Kidney epithelial cell (primary cell): ENCODE measurements at places on chromosomes 6 and 20.
A peak's percentile ranks its signal among the peaks of the same experiment; 100 is the strongest.

DNA sequence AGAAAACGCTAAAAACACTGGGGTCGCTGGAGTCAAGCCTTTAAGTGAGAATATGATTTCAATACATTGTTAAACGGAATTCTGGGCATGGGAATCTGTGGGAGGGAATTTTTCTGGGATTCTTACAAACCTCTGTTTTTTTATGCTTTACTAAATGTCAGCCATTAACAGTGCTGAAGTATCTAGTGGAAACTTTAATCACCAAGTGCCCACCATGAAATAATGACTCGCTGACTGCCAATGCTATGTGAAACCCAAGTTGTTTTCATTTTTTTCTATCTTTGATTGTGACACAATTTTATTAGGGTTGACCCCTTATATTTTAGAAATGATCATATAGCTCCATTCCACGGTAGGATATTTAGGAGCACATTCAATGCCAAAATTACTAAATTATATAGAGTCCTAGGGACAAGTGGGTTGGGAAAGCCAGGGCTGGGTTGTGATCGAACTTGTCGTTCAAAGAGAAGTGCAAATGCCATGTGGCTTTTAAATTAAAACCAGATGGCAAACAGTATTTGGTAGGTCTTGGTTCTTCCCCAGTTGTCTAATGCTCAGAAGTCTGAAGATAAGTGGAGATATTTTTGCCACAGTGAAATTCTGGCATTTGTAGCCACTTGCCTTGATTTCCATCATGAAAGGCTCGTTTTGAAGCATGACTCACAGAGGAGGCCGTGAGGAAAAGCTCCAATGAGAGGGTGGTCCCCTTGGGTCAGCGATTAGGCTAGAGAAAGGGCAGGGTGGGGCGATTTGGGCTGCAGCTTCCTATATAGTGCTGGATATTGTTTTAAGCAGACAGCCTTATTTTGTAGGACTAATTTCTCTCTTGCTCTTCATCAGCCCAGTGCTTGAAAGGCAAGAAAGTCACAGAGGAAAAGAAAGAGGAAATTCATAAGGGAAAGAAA, 254.4 kb upstream of the JAG1 start:
- peak; percentile 61 for DNase-seq

GRCh38 chr6:30991891-30992290, 8.4 kb downstream of the MUC21 start:
- no peak for DNase-seq

DNA sequence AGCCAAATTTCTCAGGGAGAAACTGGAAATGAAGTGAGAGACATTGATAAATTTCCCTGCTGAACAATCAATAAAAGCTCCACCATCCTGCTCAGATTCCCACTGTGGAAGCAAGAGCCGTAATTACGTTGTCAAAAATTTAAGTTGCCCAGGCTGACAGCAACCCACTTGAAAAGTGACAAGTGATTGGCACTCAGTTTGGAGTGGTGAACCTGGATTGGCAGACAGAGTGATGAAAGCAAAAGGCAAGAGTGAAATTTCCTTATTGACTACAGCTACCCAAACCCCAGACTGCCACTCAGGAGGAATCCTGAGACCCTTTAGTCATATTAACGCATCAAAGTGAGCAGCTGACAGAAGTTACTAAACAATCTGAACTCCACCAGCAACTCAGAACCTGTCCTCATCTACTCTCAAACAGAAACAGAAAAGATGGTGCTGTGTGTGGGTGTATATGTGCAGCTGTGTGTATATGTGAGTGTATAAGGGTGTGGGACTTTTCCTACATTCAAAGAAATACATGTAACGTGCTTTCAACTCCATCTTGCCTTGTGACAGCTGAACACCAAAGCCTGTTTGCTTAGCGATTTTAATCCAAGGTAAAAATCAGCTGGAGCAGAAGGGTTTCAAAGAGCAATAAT, 157.4 kb downstream of the PKHD1 start:
- no peak for DNase-seq

GRCh38 chr20:2333821-2334220, 38.0 kb downstream of the TGM3 start:
- DNase-seq = no peak

DNA sequence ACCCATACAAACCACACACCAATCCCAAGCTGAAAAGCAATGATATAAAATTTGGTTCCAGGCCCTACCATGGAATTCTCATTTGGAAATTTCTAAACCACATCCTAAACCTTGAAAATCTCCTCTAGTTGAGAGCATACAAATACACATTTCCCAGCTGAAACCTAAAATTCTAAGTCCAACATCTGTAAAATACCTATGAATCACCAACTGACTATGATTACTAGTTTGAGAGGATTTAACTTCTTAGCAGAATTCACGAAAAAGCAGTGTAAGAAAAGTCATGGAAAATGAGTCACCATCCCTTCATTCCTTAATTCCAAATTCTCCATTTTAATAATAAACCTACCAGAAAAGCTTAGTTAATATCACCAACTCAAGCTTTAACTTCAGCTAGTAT, 15.4 kb downstream of the RANBP9 start:
- no peak for DNase-seq

- DNase-seq = no peak
Measured at GRCh38 chr6:99362678-99363268, 13.3 kb upstream of the FAXC start.

GRCh38 chr20:57667388-57667787, 42.4 kb downstream of the PMEPA1 start:
- no peak for DNase-seq

DNA sequence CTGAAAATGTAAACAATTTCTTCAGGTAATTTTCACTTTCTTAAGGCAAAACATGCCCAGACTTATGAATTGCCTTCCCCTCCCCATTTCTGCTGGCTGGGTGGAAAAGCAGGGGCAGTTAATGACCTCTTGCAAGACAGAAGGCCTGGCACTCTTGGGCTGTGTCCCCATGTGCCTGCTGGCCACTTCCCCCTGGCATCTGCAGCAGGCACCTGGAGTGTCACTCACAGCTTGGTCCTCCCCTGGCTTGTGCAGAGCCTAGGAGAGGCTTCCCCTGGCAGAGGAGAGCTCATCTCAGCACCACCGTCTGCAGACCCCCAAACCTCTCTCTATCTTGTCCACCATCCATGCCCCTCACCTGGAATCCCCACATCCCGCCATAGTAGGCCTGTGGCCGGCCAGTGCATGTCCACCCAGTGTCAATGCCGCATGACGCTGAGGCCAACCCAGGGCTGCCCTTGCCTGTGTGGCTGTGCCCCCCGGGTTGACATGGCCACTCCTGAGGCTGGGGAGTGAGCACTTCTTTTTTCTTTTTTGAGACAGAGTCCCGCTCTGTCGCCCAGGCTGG, 83.5 kb upstream of the SLC22A23 start:
- no peak for DNase-seq

GRCh38 chr20:10619427-10619826, 54.4 kb downstream of the JAG1 start:
- DNase-seq = peak; percentile 84

GRCh38 chr6:139776041-139776440, 401.6 kb upstream of the CITED2 start:
- no peak for DNase-seq

- DNase-seq = no peak
Measured at GRCh38 chr20:24487648-24488047, 18.2 kb downstream of the SYNDIG1 start.

DNA sequence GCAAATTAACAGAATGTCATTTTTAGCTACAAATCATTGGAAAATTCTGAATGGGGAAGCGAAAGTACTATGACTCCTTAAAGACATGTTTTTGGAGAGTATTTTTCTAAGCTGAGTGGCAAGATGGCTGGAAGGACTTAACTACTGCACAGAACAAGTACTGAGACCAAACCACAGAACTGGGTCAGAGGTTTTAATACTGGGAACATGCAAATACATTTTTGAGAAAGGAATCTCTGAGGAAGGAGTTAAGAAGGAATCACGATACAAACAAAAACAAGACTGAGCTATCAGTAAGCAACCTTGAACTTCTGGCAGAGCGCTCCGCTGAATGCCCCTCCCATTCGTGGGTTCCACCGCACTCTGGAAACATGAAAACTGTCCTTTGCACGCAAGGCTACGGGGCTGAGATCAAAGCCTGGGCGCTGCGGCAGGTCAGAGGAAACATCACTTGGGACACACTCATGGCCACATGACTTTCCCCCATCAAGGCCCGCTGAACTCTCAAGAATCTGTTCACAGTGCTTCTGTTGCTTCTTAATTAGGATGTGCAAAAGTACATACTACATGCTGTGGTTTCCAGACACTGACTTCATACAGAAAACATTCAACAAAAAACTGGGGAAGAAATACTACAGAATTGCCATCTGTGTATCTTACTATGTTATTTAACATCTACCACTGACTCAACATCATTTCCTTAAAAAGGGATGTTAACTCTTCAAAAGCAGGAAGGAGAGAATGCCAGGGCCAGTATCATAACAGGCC, 27.8 kb downstream of the SLC23A2 start:
- DNase-seq = peak; percentile 84

- DNase-seq = no peak
Measured at GRCh38 chr6:129233458-129234134, 350.7 kb downstream of the LAMA2 start.

DNA sequence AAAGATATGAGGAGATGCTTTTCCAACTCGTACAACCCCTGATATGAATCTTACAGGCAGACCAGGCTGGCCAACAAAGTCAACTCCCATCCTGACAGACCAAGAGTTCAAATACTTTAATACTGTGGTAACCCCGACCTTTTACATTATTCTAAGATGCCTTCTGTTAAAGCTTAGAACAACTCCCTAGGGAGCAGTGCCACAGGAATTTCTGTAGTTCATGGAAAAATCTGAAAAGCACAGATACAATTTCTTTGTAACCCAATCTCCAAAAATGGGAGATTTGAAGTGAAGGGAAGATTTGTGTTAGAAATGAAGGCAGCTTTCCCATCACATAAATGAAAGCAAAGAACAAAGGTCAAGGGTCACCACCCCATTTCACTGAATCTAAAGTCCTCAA, 151.3 kb upstream of the BEND6 start:
- no peak for DNase-seq

DNA sequence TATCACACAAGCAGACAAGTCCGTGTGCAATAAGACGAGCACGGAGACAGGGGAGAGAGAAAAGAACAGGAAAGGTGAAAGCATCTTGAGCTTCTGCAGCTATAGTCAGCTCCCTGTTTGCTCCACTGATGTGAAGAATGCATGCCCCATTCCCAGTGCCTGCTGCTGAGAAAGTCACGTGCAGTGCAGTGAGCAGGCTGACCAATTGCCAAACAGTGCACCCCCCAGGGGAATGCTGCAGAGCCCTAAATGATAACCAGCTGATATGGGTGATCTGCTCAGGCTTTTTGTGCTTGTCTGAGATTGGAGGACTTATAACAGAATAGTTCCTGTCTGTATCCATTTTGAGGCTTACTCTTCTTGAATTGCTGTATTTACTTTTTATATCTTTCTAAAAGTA, 121.5 kb downstream of the PACRG start:
- no peak for DNase-seq

- peak; percentile 86 for DNase-seq
Measured at GRCh38 chr6:84764332-84765049, at the start of gene TBX18. TSS of gene TBX18 (minus strand) at chr6:84764598. CDS start at chr6:84764181, 417 bp downstream.

- no peak for DNase-seq
Measured at GRCh38 chr6:37580176-37580955, 80.7 kb upstream of the CCDC167 start.

GRCh38 chr20:47317127-47317895, 39.2 kb downstream of the ZMYND8 start:
- peak; percentile 90 for DNase-seq

DNA sequence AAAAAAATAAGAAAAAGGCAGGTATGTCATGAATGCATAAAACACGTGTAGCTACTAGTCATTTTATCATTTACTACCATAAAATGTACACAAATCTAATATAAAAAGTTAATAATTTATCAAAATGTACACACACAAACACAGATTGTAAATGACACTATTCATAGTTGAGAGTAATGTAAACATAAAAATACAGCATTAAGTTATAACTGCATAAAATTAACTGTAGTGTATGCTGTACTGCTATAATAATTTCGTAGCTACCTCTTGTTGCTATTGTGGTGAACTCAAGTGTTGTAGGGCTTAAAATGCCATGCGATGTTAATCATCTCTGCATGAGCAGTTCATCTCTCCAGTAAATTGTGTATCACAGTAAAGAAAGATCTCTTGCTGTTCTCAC, 170.0 kb downstream of the MRPL14 start:
- DNase-seq = no peak

GRCh38 chr20:4375881-4376280, 345.8 kb upstream of the PRND start:
- DNase-seq = no peak

DNA sequence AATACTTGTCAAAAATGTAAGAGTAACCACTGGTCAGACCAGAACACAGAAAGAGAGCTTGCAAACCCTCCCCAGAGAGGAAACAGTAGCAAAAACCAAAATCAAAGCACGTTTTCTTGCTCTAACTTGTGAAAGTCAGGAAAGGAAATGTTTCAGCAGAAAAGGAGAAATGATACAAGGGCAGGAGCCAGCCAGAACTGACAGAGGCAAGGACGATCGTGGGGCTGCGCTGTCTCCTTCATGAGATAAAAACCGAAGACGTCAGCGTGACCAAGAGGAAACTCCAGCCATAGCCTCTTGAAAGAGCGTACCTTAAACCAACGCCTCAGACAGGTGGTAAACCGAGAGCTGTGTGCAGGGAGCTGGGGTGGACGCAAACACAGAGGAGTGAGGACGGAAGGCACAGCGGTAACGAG, 27.5 kb downstream of the LAMA5 start:
- DNase-seq = no peak

DNA sequence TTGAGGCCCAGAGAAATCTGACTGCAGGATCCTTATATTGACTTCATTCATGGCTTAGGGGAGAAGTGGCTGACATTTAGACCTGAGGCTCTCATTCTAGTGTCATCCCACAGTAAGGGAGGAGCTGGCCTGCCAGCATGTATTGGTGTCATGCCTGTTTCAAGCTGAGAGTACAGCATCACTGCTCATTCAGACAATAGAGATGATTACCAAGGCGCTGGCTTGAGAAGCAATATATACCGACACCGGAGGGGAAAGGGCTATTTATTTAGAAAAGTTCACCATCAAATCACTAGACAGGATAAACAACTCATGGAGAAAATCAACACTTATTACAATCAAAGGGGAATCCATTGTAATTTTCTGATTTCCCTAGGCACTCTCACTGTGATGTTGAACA, 84.4 kb upstream of the HDAC2 start:
- DNase-seq = no peak
